ENCODE measurements at places on chromosomes 1 and 21.

GRCh38 chr1:73042403-73042802 lies 760.1 kb upstream of the NEGR1 start:
- DNase-seq = no peak

DNA sequence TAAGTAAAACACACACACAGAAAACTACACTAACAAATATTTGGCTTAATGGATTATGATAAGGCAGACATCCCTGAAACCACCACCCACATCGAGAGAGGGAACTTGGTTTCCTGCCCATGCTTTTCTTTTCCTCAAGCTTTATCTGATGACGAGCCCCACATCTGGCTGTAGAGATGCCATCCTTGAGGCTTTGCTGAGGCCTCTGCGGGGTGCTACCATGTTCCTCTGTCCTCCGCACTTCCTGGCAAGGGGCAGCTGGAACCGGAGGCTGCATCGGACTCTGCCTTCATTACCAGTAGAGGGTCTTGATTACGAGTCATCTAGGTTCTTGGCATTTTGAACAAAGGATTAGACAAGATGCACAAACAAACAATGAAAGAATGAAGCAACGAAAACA lies 21.7 kb upstream of the C1orf174 start:
- no peak for DNase-seq

DNA sequence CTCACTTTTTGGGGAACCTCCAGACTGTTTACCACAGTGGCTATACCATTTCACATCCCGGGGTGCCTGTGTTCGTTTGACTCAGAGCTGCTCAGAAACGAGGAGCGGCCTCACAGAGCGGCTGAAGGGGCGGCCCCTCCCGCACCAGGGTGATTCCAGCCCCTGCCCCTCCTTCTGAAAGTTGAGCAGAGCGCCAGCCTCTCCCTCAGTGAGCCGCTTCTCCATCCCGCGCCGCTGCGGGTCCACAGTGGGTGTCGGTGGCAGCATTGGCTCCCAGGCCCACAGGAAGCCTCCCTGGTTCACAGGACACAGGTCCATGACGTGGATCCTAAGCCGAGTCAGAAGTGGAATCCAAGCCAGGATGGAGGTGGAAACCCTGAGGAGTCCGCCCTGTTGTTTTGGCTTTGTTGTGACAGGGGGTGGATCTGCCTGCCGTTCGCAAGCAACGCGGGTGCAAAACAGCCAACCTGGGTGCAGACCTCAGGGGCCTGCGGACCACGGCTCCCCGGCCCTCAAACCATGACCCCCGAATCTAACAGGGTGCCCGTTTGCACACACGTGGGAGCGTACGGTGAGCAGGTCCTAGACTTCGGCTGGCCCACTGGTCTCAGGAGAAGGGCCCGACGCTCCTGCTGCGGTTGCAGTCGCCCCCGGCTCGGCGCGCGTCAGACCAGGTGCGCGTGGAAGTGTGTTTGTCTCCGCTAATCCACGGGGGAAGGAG lies 186.8 kb upstream of the ARHGEF16 start:
- no peak for DNase-seq

DNA sequence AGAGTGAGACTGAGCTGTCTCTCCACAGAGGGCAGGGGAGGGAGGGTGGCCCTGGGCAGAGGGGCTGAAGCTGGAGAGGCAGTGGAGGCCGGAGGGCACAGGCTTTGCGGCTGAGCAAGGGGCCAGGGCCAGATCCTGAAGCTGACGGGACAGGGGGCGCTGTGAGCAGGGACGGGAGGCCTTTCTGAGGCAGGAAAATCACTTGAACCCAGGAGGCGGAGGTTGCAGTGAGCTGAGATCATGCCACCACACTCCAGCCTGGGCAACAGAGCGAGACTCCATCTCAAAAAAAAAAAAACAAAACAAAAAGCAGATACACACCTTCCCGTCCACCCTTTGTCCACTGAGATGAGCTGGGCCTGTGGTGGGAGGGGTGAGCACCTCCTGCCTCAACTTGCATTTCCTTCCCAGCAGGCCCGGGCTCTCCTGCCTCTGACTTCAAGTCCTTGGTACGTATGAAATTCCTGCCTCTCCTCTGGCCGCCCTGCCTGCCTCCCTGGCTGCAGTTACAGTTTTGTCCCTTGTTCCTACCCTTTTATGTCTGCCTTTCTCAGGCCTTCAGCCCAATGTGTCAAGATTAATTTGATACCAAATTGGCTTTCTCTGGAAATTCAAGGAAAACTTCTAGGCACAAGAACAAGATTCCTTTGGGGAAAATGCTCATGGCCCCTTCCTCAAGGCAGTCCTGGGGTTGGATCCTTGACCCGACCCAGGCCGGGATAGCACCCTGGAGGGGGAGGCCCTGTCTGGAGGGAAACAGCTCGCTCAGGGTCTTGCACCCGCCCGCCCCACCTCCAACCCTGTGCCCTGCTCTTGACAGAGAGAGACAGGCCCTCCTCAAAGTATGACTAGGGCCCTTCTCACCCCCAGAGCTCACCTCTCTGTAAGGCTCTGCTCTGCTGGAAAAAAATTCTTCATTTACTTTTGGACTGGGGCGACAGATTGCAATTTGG lies 11.2 kb upstream of the ADAMTSL4 start:
- DNase-seq = no peak

DNA sequence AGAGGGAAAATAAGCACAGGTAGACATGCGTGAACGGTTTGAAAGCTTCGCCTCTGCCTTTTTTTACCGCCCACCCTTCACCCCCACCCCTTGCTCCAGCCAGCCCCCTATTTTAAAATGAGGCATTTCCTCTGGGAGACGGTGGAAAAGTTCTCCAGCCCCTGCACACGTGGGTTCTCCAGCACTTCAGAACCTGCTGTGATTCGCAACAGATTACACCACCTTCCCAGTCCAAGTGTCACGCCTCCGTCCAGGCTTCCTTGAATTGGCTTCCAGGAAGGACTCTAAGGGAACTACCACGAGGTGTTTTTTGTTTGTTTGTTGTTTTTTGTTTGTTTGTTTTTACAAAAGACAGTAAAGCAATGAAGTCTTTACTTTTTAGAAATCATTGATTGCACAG lies 2.6 kb downstream of the LRRC7 start:
- no peak for DNase-seq

All from SW 1271 (cell line).